ENCODE measurements at places on chromosomes 2 and 18. TPM values are rescaled to one million over a fixed set of nuclear protein-coding genes. Genes with fewer than 3 reads are reported as not detected.

DNA sequence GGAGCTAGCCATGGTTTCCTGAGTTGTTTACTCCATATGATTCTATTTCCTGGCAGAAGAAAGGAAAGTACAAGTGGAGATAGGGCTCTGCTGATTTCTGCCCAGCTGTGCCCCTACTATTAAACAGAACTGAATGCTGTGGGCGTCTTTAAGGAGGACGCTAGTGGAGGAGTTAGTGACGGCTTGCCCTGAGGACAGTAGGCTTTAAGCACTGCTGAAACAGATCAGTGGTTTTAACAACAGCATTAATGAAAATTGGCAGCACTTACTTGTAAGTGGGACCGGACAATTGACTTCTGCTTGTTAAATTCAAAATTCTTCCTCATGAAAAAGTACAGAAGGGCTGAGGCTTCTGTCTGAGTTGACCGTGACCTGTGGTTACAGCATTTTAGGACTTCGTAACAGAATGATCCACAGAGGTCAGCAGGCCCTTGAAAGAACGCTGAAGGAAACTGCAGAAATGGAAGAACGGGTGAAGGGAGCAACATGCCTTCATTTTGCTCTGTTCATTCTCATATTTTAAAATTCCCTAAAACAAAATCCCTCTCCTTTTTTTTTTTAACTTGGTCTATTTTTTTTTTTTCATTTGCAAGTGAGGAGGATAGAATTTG lies 80.6 kb upstream of the CCDC195 start:
- no peak for DNase-seq

GRCh38 chr18:11864471-11864870 lies 13.3 kb downstream of the CHMP1B start:
- DNase-seq: no peak

GRCh38 chr18:47343291-47343690 lies 91.8 kb upstream of the SKOR2 start:
- DNase-seq: no peak

DNA sequence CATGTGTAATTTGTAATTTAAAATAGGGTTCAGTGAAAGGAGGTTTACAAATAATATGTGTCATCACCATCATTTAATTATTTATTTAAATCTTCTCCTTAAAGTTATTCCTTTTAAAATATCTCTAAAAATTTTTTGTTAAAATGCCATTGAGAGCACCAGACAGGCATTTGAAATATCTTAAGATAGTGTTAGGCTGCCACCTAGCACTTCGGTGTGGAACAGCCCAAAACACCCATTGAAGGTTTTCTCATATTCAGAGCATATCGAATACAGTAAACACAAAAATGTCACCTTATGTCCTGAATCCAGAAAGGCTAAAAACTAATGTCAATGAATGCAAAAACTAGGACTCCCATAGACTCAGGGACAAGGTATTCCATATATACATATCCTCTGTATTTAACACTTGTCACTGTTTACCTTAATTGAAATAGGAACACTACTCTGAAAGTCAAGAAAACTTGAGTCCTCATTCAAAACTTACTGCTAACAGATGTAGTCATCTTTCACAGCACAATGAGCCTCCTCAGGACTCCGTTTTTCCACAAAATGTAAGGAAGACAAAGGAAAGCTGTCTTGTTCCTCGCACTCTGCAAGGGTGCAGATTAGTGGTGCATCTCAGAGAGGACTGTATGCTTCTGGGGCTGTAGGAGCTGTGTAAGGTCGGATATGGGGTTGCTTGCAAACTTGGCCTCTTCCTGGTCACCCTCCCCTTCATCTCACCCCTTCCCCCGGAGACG lies 329.5 kb downstream of the PAX3 start:
- no peak for DNase-seq

DNA sequence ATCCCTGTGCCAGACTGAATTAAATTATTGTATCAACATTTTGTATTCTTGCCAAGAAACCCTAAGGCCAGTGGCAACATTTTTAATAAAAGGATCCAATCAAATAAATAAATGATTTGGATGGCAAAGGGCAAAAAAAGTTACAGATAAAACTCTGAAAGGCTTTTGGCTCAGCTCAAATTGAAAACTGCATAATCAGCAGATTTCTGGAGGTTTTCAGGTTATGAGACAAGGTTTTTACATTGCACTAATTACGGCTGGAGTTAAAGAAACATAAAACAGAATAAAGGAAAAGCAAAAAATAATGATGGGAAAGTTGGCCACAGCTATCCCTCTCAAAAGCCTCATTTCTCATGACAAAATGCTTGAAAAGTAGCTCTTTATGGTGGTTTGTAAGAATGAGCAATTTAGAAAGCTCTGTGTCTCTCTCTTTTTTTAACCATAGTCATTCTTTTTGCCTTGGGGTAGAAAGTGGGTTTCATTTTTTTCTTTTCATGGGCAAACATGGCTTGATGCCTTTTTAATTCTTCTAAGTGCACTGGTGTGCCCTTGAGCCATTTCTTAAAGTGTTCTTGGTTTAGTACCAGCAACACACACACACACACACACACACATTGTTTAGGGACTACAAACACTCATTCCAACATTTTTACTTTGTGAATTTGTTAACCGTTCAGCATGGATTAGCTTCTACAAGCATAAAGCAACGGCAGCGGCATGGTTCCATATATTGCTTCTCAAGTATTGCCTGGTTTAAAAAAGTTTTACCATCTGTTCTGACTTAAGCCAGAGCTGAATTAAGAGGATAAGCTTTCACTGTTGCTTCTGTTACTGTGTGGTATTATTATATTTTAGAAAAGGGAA lies 747.1 kb upstream of the FSHR start:
- DNase-seq: no peak

The FAM228A gene
- total RNA-seq: 0.11 TPM

- peak; percentile 54 for DNase-seq
These were observed 80.4 kb downstream of the EPB41L3 start for GRCh38 chr18:5463390-5463789.

GRCh38 chr2:180573951-180574350 lies 406.5 kb upstream of the UBE2E3 start:
- DNase-seq: no peak

The ALPI gene
- not detected for total RNA-seq

DNA sequence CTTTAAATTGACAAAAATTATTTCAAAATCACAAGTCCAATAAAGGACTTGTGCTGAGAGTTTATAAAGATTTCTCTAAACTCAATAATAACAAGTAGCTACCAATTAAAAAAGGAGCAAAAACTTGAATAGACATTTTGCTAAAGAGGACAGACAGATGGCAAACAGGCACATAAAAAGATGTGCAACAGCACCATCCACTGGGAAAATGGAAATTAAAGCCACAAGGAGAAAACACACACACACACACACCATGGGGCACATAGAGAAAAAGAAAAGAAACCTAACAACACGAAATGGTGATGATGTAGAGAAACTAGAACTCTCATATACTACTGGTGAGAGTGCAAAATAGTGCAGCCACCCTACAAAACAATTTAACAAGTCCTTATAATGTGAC lies 12.6 kb upstream of the SLC9A4 start:
- no peak for DNase-seq

GRCh38 chr2:187922846-187923245 lies 368.6 kb upstream of the TFPI start:
- DNase-seq: no peak

- DNase-seq: peak; percentile 17
These were observed 366.7 kb downstream of the NUP35 start for GRCh38 chr2:183490914-183491313.

The NT5DC4 gene
- total RNA-seq: not detected

DNA sequence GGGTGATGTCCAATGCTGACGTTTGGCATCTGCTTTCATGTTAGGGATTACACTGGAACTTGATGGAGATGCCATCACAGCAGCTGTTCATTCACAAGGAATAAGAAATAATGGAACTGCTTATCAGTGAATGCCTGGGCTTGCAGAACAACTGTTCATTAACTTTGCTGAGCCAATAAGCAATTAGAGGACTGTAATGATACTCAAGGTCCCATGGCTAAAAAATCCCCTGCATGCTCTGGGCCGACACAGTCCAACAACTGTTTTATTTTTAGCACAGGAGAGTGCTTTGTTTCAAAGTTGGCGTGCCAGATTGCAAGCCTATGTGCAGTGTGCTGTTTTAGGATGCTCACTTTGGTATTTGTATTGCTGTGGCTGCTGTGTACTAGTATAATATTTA lies 408.0 kb upstream of the RGPD4 start:
- DNase-seq: no peak

GRCh38 chr2:180621366-180621765 lies 359.0 kb upstream of the UBE2E3 start:
- DNase-seq: no peak

DNA sequence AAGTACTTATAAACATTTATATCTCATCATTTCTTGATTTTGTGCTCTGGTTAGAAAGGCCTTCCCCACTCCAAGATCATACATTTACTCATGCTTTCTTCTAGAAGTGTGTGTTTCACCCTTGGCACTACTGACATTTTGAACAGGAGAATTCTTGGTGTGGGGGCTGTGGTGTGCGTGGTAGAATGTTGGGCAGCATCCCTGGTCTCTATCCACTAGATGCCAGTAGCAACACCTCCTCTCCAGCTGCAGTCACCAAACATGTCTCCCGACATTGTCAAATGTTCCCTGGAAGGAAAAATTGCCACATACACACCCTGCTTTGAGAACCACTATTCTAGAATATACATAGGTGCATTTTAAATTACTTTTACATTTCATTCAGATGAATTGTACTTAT lies 8.7 kb upstream of the TGIF1 start:
- no peak for DNase-seq

- DNase-seq: no peak
These were observed 48.8 kb downstream of the C2orf42 start for GRCh38 chr2:70141902-70142589.

- DNase-seq: peak; percentile 81
These were observed 21.0 kb downstream of the INPP4A start for GRCh38 chr2:98465456-98466226.

DNA sequence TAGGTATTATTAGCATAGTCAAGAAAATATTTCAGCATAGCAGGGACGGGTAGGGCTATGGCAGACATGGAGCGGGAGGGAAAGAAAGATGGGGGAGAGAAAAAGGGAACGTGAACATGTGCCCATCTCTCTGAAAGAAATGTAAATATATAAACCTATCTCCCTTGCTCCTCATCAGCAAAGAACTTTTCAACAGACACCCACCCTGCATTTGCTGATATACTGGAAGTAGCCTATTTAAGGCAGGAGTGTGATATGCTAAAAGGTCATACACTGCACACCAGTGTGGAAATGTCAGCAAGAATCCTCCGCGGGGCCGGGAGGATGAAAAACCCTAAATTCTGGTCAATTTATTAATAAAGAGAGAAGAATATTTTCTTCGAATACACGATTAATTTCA lies 1.7 kb downstream of the MBOAT2 start:
- DNase-seq: no peak

- DNase-seq: no peak
These were observed 10.7 kb upstream of the OTOF start for GRCh38 chr2:26488463-26489212.

GRCh38 chr2:29723255-29724001 lies 198.0 kb downstream of the ALK start:
- DNase-seq: no peak

DNA sequence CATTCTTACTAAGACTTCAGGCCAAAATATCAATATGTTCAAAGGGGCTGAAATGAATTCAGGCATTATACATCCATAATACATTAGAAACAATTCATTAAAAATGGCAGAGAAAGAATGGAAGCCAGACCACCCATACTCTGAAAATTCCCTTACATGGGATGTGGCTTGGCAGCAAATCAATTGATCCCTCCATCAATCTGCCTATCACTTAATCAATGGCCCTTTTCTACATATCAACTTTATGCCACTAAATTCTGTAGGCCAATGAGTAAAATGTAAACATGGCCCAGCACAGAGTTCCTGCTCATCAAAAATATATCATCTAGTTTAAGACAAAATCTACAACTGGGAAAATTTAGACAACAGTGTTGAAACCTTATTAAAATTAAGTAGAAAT lies 41.8 kb upstream of the SLC14A2 start:
- no peak for DNase-seq

DNA sequence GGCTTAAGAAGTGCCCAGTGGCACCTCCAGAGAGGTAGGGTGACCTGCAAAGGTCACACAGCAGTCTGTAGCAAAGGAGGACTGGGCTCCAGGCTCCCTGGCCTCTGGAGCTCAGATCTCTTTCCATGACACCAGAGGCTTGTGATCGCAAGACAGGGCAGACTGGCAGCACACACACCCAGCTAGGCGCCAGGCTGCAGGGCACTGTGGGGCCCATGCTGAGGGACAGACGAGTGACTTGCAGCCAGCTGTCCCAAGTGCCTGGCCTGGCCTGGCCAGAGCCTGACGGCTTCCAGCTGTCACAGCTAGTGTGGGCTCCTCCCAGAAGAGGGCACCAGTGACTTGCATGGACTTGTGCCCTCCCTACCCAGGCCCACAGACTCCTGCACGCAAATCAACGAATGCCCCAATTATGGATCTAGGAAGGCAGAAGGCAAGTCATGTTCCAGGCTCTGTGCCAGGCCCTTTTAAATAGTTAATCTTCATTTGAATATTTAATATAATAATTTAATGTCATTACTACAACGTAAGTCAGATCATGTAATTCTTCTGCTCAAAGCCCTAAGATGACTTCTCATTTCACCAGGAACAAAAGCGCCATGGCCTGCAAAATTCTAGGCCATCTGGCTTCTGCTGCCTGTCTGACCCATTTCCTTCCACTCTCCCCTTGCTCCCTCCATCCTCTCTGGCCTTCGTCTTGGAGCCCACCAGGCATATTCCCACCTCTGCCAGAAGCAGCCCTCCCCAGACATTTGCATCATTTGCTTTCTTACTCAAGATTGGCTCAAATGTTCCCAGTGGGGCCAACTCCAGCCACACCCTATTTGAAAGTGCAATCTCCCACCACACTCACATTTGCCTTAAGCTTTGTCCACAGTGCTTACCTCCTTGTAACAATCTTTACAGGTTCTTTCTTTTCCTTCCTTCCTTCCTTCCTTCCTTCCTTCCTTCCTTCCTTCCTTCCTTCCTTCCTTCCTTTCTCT lies 3.7 kb upstream of the SPEG start:
- peak; percentile 74 for DNase-seq

Measured in left ventricle myocardium inferior (tissue), 1 donor.